ENCODE measurements at places on chromosomes 4 and X. TPM values are rescaled to one million over a fixed set of nuclear protein-coding genes. Genes with fewer than 3 reads are reported as not detected.

RHOXF2 gene
- total RNA-seq = not detected

ADH1C gene
- total RNA-seq = 0.54 TPM

MAGEB2 gene
- total RNA-seq = not detected

GABRQ gene
- not detected for total RNA-seq

SLIT2 gene
- total RNA-seq = 24.1 TPM

COL4A6 gene
- 0.18 TPM for total RNA-seq

FAM193A gene
- 15.5 TPM for total RNA-seq

SPATA4 gene
- not detected for total RNA-seq

CD99 gene
- total RNA-seq = 535 TPM

AMER1 gene
- total RNA-seq = 2.8 TPM

GJB1 gene
- not detected for total RNA-seq

IGFBP7 gene
- total RNA-seq = 2,241 TPM

TMEM31 gene
- not detected for total RNA-seq

TCEAL1 gene
- 54.4 TPM for total RNA-seq
